ENCODE measurements at places on chromosomes 7 and 10.
A peak's percentile ranks its signal among the peaks of the same experiment; 100 is the strongest.

GRCh38 chr10:93063144-93063976 is 2.8 kb downstream of the CYP26C1 start:
- DNase-seq = no peak

- no peak for DNase-seq
Observed at GRCh38 chr7:104790440-104790839, 223.6 kb upstream of the KMT2E start.

DNA sequence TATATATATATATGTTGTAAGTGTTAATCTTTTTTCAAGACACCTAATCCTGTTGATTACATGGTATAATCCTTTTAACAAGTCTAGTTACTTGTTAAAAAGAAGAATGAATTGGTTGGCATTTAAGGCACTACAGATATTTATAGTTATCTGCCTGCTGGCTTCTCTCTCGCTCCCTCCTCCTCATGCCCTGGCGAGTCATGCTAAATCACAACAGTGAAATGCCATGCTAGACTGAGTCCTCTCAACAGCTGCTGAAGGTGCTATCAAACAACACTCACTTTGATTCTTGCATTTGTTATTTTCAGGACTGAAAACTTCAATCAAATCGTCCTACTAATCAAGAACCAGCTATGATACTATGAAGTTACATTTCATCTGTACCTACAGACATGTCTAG is 15.4 kb downstream of the NRAP start:
- DNase-seq = no peak

DNA sequence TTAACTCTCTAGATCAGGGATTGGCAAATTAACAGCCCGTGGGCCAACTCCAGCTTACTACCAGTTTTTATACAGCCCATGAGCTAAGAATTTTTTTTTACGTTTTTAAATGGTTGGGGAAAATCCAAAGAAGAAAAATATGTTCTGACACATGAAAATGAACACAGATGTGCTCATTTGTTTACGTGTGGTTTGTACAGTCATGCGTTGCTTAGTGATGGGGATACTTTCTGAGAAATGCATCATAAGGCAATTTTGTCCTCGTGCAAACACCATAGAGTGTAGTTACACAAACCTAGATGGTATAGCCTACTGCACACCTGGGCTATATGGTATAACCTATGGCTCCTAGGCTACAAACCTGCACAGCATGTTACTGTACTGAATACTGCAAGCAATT is 8.3 kb upstream of the SMKR1 start:
- no peak for DNase-seq

GRCh38 chr7:23098460-23098859 is 7.1 kb upstream of the KLHL7 start:
- DNase-seq = no peak

DNA sequence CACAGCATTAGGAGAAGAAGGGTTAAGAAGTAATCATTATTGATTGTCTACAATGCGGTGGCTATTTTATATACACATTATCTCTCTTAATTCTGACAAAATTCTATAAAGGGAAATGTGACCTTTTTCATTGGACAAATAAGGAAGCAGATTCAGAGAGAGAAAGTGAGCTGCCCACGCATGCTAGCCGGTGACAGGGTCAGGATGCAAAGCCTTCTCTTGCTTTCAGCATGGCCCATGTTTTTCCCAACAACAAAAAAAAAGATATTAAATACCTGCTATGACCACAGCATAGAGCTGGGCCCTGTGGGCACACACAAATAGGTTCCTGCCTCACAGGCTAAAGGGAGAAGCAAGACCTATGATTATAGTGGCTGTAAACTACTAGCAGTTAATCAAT is 66.8 kb downstream of the PPP1R3C start:
- DNase-seq = no peak

DNA sequence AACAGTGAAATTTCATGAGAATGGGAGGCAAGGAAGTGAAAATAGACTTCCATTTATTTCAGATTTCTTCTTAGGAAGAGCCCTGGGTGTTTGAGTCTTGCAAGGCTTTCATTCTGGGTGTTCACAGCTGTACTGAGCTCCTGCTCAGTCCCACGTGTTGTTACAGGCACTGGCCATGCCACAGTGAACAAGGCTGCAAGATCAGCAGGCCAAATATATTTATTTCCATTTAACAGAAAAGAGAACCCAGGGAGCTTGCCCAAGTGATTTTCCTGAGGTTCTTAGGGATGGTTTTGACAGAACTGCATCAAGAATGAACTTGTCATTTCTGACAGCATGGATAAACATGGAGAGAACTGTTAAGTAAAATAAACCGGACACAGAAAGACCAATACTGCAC is 54.5 kb upstream of the CD36 start:
- no peak for DNase-seq

DNA sequence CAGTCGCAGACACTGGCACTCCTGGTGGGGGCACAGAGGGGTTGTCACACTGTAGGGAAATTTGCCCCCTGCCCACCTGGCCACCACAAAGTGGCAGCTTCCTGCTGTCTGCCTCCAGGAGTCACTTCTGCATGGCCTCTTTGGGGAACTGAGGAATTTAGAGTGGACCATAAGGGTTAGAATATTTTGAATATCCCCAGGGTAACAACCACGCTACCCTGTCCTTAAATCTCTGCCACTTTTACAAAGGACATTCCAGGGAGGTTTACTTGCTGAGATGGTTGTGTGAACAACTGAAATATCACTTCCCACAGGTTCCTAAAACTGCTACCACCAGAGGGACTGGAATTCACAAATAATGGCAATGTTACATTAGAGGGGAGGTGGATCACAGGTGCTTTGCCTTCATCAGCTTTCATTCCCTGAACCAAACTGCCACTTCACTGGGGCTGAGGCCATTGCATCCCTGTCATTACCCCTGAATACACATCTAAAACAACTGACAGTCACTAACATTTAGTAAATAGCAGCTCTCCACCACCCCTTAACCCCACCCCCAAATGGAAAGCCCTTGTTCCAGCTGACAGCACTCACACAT is 88.1 kb upstream of the IFRD1 start:
- DNase-seq = no peak

- no peak for DNase-seq
Observed at GRCh38 chr7:54955696-54956420, 63.0 kb upstream of the EGFR start.

GRCh38 chr10:45450866-45451265 is 76.8 kb downstream of the ALOX5 start:
- DNase-seq = no peak

DNA sequence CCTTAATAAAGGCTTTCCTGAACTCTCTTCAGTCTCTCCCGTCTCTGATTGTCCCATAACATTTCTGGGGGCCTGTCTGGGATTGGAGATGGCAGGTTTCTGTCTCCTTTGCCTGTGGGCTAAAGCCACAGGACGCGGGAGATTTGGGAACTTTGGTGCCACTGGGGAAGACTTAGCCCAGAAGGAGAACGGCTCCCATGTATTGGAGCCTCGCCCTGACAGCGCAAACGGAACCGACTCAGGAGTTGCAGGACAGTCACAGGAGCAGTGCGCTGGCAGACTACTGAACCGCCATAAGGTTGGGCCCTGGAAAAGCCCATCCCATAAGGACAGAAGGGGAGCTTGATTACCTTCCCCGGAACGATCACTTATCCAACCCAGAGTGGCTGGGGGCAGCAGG is 7.1 kb upstream of the ZNF33B start:
- DNase-seq = no peak

DNA sequence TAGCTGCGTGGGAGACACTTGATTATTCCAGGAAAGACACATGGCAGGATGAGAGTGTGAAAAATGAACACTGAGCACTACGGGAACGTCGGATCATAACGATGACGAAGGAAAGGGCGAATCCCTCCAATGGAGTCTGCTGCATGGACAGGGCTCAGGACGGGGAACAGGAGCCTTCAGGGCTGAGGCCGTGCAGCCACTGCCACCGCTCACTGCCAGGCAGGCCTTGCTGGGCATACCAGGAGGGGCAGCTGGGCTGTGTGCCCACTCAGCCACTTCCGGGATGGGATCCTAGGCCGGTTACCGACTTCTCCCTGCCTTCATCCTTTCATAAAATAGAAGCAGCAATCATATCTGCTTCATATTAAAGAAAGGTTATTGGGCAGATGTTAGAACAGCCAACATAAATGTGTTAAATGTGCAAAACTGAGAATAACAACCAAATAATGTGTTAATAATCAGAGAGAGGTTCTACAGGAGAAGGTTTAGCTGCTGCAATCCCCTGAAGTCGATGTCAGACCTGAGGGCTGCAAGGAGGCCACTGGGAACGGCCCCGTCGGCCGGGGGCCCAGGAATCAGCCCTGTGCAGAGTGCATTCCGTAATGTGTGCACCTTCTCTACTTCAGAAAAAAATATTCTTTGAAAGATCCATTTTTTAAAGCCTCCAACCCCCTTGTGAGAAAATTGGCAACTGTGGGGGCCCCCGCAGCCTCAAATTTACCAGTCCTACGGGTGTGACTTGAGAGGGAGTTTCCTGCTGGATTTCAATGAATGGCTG is 63.6 kb downstream of the ADARB2 start:
- no peak for DNase-seq

- DNase-seq = no peak
Observed at GRCh38 chr7:117283371-117283770, 39.5 kb downstream of the WNT2 start.

DNA sequence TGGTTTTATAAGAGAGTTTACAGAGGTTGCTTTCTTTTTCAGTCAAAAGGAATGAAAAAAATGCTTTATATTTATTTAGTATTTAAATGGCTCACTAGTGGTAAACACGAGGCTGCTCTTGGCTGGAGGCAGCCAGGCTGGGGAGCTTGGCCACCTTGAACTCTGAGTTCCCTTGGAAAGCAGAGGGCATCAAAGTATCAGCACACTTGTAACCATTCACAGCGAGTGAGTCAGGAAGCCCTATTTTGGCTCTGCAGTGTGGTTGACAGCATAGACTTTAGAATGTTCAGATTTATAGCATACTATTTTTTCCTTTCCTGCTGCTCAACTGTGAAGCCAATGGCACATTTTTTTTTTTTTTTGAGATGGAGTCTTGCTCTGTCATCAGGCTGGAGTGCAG is 51.6 kb downstream of the CYCS start:
- DNase-seq = no peak

DNA sequence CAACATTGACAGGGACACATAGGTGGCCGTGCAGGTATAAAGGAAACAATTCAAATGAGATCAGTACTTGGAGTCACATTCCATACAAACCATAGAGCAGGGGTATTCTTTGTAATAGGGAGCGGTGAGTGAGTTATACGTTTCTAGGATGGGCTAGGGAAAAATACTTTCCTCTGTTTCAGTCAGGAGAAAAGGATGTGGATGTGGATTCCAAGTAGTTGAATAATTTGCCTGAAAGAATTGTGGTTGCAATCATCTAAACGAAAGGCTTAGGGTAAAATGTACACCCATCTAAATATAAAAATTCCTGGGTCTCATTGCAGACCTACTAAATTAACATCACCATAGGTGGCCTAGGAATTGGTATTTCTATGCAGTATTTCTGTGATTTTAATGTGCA is 270.7 kb upstream of the IGFBP3 start:
- no peak for DNase-seq

GRCh38 chr10:130664526-130664925 is 528.3 kb downstream of the GLRX3 start:
- no peak for DNase-seq

- no peak for DNase-seq
Observed at GRCh38 chr10:88896372-88896993, 16.4 kb downstream of the STAMBPL1 start.

DNA sequence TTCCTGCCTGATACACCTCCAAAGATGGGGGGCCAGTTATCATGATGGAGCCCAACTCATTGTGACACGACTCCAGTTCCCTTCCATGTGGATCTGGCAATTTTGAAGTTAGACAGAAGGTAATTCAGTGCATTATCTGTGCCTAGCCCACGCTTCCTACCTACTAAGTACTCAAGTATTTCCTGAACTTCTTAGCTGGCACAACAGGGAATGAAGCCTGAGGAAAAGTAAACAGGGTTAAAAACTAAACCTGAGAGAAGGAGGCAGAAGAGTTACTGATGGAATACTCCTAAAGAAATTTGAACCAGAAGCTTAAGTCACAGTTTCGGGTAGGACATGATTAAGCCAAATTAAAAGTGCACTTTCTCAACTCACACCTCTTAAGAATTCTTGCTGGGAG is 1.1 kb upstream of the SEC31B start:
- DNase-seq = no peak

- DNase-seq = peak; percentile 50
Observed at GRCh38 chr7:148883266-148884048, 634 bp downstream of the EZH2 start.

DNA sequence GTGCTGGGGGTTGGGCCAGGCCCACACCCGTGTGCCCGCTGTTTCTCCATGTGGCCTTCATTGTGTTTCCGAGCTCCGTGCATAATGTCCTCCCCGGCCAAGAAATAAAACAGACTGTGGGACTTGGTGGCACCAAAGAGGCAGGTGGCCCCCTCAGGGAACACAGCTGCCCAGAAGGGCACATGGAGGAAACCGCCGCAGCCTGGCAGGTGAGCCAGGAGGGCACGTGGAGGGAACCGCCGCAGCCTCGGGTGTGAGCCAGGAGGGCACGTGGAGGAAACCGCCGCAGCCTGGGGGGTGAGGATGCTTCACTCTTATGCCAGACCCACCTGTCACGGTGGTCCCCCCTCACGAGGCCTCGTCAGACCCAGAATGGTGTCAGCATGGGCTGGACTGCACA is 288.7 kb downstream of the WDR37 start:
- no peak for DNase-seq

DNA sequence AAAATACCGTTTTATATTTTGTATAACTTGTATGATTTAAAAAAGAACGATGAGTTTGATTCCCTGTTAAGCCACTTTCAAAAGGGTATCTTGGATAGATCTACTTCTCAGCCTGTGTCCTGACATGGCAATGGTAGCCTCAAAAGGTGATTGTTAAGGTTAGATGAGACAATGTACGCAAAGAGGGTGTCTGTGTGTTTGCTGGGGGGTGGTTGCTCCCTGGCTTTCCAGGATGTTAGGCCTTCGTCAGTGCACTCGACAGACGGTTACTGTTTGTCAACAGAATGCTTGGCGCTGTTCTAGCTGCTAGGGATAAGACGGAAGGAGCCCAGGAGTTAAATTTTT is 90.3 kb downstream of the NEURL1 start:
- no peak for DNase-seq

- no peak for DNase-seq
Observed at GRCh38 chr7:87672217-87672616, 44.0 kb downstream of the RUNDC3B start.

DNA sequence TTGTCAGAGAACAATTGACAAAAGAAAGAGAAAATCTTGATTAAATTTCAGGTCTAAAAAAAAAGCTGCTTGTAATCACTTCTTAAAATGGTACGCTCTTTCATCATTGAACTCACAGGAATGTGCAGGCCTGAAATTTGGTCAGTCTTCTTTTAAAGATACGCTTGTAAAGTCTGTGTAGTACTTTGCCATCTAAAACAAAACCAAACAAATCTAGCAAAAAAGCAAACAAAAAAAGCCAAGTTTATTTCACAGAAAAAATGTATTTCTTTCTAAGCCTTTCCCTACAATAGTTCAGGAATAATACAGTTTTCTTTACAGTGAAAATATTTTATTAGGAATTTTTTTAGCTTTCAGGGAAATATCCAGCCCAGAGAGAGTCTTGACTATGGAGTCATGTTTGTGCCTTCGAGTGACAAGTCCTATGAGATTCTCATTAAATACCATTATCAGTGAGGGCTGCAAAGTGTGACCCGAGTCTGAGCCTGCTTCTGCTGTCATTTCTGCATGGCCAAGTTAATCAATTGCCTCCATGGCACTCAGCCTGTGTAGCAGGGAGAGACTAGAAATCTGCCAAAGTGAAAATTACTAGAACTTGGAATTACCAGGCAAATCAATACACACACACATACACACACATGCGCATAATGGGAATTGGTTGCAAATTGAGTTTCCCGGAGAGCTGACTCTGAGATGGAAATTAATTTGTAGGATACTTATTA is 172.6 kb downstream of the OTUD1 start:
- no peak for DNase-seq

- no peak for DNase-seq
Observed at GRCh38 chr10:65570143-65571010, 1355.5 kb upstream of the LRRTM3 start.
